ENCODE measurements at places on chromosomes 12 and 14.

DNA sequence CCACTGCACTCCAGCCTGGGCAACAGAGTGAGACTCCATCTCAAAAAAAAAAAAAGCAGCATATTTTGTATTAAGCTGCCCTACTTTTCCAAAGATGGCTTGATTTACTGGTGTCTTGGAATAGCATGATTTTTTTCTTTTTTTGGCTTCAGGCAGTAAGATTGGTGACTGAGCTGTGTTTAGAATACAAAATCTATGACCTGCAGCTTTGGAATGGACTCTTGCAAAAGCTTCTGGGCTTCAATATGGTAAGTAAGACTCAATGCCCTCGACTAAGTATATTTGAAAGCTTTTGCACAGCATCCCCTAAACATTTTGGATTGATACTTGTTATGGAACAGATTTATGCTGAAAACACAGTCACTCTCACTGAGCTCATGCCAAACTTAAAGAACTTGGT is 87.8 kb downstream of the KNTC1 start:
- DNase-seq = no peak

DNA sequence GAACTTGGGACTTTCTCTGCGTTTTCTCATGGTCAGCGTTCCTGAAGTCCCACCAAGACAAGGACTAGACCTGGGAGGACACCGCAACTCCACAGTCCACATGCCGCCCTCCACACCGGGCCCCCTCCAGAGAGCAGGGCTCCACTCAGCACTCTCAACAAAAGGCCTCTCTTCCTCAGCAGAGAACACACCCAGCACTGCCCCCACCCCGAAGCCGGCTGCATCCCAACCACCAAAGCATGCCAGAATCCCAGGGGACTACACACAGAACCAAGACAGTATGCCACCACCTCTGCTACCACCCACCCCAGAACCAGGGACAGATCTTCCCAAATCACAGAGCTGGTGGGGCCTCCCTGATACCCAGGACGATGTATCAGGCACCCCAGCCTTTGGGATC is 88.3 kb downstream of the BCL11B start:
- no peak for DNase-seq

DNA sequence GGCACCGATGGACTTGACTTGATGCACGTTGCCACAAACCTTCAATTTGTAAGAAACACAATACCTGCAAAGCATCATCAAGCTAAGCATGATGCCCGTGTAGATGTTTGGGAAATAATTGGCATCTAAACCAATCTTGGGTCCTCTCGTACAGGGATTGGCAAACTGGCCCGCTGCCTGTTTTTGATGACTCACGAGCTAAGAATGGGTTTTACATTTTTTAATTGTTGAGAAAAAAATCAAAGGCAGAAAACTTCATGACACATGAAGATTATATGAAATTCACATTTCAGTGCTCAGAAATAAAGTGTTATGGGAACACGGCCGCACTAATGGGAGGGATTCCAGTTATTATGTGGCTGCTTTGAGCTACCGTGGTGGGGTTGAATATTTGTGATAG is 10.9 kb downstream of the MTA1 start:
- no peak for DNase-seq

DNA sequence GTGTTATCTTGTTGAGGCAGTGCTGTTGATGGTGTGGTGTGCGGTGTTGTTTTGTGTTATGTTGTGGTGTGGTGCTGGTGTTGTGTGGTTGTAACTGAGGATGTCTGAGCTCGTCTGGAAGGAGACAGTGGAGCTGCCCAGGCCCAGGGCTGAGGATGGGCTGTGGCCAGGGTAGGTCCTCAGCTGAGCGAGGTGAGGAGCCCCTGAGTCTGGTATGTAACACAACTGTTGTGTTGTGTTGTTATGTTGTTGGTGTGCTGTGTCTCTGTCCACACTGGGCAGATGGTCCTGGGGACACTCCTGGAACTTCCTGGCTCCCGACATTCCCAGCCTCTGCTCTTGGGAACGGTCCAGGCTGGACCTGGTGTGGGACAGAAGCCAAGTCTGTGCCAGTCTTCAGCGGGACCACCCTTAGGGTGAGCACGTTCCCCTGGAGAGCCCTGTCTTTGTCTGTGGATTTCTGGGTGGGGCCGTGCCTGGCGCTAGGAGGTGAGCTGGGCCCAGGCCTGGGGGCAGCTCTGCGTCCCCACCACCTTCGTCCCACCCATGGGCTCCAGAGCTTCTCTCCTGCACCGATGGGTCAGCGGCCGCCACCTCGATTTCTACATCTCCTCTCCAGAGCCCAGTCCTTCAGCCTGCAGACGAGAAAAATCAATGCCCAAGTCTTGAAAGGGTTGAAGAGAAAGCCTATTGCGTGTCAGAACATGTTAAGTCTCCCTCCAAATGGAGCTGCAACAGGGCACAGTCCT is 27.4 kb upstream of the SFSWAP start:
- DNase-seq = no peak

DNA sequence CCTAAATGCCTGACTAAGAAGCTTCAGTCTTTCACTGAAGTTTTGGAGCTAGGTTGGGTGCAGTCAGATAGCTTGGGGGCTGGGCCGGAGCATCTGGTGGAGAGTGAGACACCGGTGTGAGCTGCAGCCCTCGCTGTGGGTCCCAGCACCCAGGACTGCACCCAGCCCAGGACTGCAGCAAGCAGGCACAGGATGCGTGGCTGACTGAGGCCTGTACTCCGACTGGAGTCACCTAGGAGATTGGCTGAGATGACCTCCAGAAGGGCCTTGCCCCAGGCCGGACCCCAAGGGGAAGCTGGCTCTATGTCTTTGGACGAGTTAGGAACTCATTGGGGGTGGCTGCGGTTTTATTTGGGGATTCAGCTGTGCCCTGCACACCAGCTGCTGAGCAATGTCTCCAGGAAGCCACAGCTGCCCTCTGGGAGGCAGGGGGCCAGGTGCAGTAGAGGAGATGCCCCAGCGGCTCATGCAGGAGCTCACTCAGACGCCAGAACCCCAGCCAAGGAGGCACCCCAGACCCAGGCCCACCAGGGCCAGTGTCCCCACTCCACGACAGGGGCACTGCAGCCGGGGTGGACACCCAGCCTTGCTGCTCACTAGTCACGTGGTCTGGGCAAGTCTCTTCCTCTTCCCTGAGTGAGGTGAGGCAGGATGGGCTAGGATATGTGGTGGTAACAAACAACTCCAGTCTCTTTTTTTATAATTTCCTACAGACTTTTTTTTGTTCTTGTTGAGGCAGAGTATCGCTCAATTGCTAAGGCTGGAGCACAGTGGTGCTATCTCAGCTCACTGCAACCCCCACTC is 31.8 kb upstream of the RCOR1 start:
- no peak for DNase-seq

DNA sequence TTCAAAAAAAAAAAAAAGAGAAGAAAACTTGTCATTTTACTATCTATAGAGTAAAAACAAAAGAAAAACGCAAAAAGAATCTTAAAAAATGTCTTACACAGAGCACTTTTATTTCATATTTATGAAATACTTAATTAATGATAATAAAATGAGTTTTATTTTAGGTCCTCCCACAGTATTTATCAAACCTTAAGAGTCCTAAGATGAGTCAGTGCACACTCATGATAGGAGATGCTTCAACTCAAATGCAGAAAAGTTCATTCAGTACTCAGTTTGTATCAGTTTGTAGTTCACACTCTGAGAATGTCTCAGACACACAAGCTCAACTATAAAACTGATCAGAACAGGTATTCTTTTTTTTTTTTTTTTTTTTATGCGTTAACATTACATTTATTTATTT is 41.7 kb downstream of the TRIM9 start:
- no peak for DNase-seq

DNA sequence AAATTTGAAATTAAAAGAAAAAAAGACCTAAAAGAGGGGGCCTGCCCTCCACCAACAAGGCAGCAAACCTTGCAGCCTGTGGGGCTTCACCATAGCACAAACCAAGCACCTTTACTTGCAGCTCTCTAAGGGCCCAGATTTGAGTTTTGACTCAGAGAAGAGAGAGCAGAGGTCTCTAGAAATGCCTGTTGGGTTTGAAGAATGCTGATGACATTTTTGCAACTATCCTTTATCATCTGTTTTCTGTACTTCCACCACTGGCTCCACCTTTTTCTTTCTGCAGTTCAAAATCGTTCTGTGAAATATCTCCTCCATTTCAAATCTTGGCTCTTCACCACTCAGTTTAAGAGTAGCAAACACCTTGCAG is 83.8 kb upstream of the HMGA2 start:
- no peak for DNase-seq

Measured in NCI-H1436 treated with DMSO at 0.1 percent for 48 hours (cell line).